ENCODE measurements at places on chromosomes 1 and 21.
A peak's percentile ranks its signal among the peaks of the same experiment; 100 is the strongest.

DNA sequence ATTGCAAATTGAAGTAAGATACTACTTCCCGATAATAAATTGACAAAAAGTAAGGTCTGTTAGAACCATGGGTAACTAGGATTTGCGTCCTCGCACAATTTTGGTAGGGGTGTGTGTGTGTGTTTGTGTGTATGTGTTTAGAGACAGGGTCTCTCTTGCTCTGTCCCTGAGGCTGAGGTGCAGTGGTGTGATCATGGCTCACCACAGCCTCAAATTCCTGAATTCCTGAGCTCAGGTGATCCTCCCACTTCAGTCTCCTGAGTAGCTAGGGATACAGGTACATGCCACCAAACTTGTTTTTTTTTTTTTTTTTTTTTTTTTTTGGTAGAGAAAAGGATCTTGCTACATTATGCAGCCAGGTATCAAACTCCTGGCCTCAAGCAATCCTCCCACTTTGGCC lies 209.2 kb upstream of the ESRRG start:
- no peak for DNase-seq

GRCh38 chr1:179021873-179022272 lies 3.8 kb upstream of the FAM20B start:
- DNase-seq: no peak

DNA sequence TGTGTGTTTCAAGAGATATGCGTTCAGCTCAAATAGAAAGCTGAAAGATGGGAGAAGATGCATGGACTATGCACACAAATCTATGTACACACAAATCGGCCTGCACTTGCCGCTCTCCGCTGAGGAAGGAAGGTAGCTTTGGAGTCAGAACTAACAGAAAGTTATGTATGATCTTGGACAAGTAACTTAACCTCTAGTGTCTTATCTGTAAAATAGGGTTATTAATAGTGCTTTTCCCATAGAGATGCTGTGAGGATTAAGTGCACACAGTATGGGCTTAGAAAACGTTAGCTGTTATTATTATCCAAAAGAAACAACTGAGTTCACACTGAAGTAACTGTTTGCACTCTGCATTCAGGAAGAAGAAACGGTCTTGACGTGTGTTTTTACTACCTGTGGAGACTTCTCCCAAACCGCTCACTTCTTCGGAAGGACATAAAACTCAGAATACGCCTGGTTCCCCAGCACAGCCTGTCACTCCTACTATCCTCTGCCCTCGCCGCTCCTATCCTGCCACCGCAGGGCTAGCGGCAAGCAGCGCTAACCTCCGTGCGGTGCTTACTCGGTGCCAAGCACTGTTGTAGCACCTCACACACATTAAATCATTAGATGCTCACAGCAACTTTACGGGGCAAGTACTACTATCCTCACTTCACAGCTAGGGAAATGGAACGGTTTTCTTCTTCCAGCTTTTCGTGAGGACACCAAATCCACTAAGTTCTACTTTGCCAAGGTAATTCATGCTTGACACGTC lies 1.3 kb downstream of the TGFBR3 start:
- peak; percentile 59 for DNase-seq

- DNase-seq: no peak
Measured at GRCh38 chr1:116389013-116389412, 16.0 kb downstream of the ATP1A1 start.

DNA sequence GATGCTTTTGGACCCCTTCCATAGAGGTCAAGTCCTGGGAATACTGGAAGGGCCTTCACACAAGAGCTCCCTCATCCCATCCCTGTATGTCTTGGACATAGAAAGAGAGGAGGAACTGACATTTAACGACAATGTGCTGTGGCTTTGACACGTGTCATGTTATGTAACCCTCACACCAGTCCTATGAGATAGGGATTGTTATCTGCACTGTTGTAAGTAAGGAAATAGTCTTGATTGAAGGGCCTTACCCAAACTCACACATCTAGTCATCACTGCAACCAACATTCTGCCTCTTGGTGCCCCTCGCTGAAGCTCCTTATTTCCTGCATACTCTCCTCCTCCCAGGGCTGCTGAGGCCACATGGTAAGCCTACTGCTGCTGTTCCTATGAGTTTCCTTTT lies 63.7 kb upstream of the ANGPTL1 start:
- no peak for DNase-seq

GRCh38 chr21:44038063-44038462 lies 26.0 kb downstream of the TRAPPC10 start:
- no peak for DNase-seq

- DNase-seq: no peak
Measured at GRCh38 chr1:236689713-236690569, 3.6 kb downstream of the ACTN2 start.

GRCh38 chr1:114032271-114033215 lies 53.3 kb downstream of the OLFML3 start:
- DNase-seq: no peak

DNA sequence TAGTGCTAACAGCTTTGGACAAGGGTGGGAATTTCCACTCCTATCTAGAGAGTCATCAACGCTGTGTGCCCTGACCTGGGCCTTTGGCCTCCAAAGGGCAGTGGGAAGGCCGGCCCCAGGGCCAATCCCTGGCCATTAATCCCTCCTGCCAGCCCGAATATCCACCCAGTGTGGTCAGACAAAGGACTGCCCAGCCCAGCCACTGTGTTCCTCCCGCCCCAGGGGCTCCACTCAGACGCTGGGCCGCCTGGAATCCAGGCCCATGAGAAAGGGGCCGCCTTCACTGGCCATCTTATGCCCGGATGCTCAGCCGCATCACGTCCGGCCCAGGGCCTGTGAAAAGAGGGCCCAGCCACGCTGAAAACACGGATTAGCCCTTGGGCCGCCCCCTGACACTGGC lies 3.6 kb upstream of the FOXE3 start:
- peak; percentile 87 for DNase-seq

DNA sequence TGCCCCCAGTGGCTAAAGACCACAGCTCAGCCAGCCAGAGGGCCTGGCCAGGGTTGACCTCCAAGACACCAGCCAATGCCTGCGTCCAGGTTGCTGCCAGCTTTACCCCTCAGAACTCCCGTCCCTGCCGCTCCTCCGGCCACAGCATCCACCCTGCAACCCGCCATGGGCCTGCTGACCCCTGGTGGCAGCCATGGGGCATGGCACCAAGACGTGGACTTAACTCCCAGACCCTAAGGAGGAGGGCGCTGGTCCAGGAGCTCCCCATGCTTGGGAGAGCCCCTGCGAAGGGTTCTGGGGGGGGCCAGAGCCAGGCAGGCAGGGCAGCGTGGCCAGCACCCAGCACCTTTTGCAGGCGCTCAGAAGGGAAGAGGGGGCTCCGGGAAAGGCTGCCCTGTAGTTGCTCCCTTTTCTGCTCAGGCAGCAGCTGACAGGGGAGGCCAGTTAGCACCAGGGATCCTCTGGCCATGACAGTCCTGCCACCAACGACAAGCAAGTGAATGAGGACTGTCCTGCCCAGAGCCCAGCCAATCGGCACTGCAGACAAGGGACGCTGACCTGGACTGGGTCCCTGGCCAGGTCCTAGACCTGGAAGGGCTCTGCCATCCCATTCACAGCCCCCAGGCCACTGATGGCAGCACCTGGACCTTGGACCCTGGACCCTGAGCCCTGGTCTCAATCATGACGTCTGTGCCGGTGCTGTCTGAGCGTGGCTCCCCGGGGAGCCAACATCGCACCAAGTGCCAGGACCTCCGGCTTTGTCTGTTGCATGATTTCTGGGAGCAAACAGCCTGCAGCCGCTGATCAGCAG lies 246.2 kb downstream of the NPHP4 start:
- peak; percentile 90 for DNase-seq

- peak; percentile 21 for DNase-seq
Measured at GRCh38 chr1:32199717-32200072, 700 bp upstream of the CCDC28B start.

DNA sequence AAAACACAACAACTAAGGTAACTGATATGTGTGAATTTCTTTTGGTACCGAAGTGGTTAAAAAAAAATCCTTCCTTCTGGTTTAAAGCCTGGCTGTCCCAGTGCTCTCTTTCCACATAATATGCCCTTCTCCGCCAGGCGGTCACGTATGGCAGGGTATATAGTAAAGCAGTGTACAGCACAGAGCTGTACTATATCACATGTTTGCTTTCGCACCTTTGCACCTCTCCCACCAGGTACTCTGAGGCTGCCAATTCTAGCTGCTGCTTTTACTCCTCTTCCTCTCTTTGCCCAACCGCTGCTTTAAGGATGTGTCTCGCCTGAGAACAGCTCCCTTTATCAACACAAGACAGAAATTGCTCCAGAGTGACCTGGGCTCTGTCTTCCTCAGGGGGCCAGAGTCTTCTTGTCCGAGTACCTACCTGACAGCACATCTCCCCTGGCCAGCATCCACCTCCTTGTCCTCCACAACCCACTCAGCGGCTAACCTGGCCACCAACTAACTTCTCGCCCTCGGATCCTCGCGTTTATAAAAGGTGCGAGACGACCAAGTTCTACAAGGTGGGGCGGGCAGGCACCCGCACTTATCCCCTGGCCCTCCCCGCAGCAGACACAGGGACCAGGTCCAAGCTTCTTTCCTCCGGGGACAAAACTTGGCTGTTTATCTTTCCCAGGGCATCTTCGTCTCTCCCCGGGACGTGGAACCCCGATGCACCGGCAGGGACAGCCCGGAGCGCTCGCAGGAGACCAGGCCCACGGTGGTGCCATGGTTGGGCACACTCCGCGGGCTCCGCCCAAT lies 1.6 kb downstream of the COLGALT2 start:
- DNase-seq: no peak

GRCh38 chr1:201176940-201177339 lies 13.7 kb upstream of the IGFN1 start:
- DNase-seq: no peak

DNA sequence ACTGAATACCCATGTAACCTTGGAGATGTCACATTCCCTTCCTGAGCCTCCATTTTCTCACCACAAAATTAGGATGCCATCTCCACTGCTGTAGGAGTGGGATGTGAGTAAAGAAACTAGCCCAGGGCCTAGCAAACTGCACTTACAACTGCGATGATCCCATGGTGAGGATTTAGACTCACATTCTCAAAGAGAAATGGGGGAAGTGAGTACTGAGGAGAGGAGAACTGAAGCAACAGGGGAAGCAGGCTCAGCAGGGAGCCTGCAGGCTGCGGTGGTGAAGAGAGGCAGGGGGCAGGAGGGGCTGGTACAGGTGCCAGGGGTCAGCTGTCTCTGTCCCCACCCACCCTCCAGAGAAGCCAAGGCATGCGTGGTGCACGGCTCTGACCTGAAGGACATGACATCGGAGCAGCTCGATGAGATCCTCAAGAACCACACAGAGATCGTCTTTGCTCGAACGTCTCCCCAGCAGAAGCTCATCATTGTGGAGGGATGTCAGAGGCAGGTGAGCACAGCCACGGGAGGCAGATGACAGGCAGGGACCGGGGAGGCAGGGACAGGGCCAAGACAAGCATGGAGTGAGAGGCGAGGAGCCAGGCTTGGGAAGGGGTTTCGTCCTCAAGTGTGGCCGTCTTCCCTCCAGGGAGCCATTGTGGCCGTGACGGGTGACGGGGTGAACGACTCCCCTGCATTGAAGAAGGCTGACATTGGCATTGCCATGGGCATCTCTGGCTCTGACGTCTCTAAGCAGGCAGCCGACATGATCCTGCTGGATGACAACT lies 16.4 kb upstream of the ATP1A4 start:
- no peak for DNase-seq

DNA sequence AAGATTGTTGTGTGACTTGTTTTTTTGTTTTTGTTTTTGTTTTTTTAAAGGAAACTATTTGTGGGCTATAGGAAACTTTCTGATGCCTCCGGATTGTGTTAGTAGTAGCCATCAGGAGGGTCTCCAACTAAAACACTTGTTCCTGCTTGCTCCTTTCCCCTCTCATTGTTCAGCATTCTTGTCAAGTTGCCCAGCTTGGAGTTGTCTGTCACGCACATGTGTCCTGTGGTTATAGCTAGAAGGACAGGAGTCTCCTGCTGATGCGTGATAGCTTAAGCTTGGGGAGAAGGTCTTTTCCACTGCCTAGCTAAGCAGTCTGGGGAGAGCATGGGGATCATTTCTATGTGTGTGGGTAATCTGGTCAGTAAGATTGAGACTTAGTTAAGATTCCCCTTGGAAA lies 3.2 kb upstream of the LYPLA2 start:
- DNase-seq: no peak

DNA sequence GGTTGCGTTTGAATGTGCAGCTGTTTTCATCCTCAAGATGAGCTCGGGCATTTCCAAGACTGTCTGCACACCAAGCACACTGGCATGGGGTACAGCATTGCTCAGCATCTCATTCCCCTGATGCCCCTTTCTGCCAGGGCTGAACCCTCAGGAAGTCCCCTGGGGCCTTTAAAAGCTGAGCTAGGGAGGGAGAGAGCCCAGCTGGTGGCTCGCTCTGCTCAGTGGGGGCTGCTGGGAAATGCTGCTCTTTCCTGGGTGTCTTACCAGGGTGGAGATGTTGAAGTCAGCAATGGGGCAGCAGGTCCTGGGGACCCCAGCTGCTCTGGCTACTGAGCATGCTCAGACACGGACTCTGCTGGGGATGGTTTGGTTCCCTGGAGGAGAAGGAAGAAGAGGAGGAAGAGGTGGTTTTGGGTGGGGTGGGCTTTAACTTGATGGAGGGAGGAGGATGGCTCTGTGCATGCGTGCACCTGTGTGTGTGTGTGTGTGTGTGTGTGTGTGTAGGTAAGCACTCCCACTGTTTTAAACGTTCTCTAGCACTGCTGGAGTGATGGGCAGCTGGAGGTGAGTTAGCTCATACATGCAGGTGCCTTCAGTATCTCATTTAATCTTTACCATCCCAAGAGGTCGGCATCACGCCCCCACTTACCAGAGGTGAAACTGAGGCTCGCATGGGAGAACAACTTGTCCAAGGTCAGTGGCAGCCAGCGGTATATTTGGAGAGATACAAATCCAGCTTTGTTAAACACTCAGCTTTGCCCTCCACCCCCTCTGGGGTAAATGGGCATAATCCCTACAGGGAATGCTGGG lies 40.9 kb downstream of the ACTL8 start:
- no peak for DNase-seq

- no peak for DNase-seq
Measured at GRCh38 chr1:17746920-17747319, 8.2 kb upstream of the ACTL8 start.

- DNase-seq: no peak
Measured at GRCh38 chr21:39645331-39645730, 32.6 kb downstream of the B3GALT5 start.

- DNase-seq: no peak
Measured at GRCh38 chr1:20731057-20731991, 1.2 kb downstream of the SH2D5 start.

- DNase-seq: peak; percentile 54
Measured at GRCh38 chr1:199747984-199748383, 279.5 kb upstream of the NR5A2 start.

DNA sequence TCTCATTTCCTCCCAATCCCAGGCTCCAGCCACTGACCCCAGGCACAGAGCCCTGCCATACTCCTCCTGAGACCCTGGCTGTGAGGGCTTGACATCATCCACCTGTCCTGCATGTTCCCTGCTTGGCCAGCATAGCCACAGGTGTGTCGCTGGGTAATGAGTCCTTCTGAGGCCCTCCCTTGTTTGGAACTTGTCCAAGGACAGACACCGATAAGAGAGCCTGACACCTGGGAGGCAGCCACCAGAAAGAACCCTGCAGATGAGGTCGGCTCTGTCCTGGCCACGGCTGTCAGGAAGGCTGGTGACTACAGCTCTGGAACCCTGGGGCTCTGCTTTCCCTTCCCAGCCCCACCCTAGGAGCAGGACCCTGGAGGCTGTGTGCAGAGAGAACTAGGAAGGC lies 34.6 kb downstream of the TMEM63A start:
- no peak for DNase-seq

Measured in neural progenitor cell (in vitro differentiated cells).